ENCODE measurements at places on chromosomes 6 and 20. TPM values are rescaled to one million over a fixed set of nuclear protein-coding genes. Genes with fewer than 3 reads are reported as not detected.
A peak's percentile ranks its signal among the peaks of the same experiment; 100 is the strongest.

TREM1 gene
- polyA plus RNA-seq, result not detected

PDE10A gene
- 19.0 TPM for polyA plus RNA-seq

RIPPLY2 gene
- polyA plus RNA-seq, result not detected

COMMD7 gene
- 71.2 TPM for polyA plus RNA-seq

C6orf132 gene
- polyA plus RNA-seq, result 5.3 TPM

ZC2HC1B gene
- polyA plus RNA-seq, result not detected

KCNB1 gene
- polyA plus RNA-seq, result 0.47 TPM

GRCh38 chr6:103193413-103193812, 1666.3 kb downstream of the HACE1 start:
- DNase-seq, result no peak

DNA sequence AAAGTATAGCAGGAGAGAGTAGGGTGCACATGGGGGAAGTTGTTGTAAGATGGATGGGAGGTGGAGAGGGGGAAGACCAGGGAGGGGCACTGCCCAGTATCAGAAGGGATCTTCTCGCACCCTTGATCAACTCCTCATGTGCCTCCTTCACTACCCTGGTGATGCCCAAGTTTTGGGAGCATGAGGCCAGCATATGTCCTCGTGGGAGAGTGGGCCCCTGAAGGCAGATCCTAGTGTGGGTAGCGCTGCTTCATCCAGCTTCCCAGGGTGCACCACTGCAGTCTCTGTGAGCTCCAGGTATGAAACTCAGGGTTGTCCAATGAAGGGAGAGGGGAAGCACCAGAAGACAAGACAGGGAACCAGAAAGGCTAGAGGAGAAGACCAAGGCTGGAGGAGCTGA, 82.2 kb upstream of the FOXP4 start:
- no peak for DNase-seq

GRCh38 chr6:119226089-119226488, 123.5 kb downstream of the MAN1A1 start:
- DNase-seq, result no peak

DNA sequence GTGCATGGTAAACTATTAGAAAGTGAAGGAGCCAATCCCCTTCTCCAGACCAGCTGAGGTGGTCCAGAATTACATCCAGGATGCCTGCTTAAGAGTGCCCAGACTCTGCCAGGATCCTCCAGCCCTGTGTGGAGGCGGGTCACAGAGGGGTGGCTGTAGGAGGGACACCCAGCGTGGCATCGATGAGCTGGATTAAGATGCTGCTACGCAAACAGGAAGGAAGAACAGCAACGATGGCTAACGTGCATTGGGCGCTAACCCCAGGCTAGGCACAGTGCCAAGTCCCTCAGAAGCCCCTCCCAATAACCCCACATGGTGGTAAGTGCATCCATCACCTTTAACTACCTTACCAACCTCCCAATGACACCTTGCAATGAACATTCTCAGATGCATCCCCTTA, 63.9 kb upstream of the MRPS10 start:
- no peak for DNase-seq

GRCh38 chr20:61019322-61019721, 232.7 kb upstream of the CDH4 start:
- DNase-seq, result no peak

DNA sequence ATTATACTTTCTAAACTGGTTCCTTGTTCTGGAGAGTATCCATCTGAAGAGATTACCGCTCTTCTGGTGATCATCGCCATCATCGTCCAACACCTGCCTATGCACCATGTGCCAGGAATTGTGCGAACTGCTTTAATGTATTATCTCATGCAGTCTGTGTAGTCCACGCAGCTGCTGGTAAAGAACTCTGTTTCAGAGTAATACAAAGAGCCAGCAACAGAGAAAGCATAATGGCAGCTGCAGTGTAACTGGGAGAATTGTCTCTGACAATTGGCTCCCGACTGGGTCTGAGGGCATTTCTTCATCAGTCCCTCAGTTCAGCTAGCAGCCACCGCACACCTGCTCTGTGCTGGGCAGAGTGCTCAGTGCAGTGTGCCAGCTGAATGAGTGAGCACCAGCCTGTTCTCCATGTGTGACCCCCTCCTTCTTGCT, 383.4 kb downstream of the GRIK2 start:
- no peak for DNase-seq

- DNase-seq, result no peak
These were observed 11.9 kb downstream of the HINT3 start for GRCh38 chr6:125968493-125968892.

- no peak for DNase-seq
These were observed 13.7 kb downstream of the BTN3A1 start for GRCh38 chr6:26415791-26416190.

- DNase-seq, result no peak
These were observed 864 bp upstream of the CEBPB start for GRCh38 chr20:50189681-50190250.

GRCh38 chr20:20327746-20328145, 40.2 kb upstream of the INSM1 start:
- no peak for DNase-seq

DNA sequence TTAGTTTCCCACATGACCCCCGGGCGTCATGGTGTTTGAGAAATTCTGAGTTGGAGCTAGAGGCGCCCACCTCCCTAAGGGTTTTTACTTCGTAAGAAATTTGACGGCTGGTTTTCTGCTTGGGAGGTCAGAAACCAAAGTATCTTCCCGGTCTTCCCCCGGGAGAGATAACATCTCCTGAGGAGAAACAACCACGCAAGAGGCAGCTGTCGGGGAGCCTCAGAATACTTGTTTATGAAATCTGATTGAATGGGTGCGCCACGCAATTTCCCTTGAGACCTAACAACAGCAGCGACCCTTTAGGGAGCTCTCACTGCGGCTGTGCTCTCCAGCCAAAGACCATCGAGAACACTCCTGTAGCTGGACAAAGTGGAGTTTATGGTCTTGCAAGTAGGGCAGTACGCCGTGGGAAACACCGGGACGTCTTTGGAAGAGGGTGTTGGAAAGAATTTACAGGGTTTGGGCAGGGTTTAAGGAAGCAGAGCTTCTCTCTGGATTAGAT, 608 bp upstream of the EIF2S2 start:
- DNase-seq, result peak; percentile 44

GRCh38 chr6:164996838-164997237, 312.6 kb downstream of the C6orf118 start:
- peak; percentile 21 for DNase-seq

DNA sequence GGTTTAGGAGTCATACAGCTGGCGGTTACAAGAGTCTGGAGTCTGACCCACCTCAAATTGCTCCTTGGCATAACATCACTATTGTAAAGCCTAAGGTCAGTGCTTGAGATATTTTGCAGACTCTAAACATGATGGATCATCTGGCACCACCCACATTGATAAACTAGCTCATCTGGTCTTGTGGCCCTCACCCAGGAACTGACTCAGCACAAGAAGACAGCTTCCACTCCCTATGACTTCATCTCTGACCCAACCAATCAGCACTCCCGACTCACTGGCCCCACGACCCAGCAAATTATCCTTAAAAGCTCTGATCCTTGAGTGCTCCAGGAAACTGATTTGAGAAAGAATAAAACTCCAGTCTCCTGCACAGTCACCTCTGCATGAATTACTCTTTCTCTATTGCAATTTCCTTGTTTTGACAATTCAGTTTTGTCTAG, 115.9 kb downstream of the CD24 start:
- DNase-seq, result no peak

DNA sequence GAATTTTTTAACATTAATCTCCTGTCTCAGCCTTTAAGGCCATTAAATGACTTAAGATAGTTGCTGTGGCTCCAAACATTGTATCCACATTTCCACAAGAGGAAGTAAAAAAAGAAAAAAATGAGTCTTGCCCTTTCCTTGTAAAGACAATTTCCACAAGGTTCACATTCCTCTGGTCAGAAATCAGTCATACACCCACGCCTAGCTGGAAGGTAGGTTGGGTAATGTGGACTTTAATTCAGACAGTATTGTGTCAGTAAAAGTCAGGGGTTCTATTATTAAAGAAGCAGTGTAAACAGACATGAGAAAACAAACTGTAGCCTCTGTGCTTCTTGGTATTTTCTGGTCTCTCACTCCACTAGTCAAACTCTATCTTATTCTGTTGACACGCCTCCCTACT, 682.0 kb downstream of the GRIK2 start:
- DNase-seq, result no peak

- peak; percentile 15 for DNase-seq
These were observed 18.2 kb upstream of the IL22RA2 start for GRCh38 chr6:137191670-137192069.

GRCh38 chr6:87944541-87944954, 103.1 kb upstream of the SPACA1 start:
- DNase-seq, result no peak
